GM18507 (cell line): ENCODE measurements at places on chromosomes 12 and 14.

DNA sequence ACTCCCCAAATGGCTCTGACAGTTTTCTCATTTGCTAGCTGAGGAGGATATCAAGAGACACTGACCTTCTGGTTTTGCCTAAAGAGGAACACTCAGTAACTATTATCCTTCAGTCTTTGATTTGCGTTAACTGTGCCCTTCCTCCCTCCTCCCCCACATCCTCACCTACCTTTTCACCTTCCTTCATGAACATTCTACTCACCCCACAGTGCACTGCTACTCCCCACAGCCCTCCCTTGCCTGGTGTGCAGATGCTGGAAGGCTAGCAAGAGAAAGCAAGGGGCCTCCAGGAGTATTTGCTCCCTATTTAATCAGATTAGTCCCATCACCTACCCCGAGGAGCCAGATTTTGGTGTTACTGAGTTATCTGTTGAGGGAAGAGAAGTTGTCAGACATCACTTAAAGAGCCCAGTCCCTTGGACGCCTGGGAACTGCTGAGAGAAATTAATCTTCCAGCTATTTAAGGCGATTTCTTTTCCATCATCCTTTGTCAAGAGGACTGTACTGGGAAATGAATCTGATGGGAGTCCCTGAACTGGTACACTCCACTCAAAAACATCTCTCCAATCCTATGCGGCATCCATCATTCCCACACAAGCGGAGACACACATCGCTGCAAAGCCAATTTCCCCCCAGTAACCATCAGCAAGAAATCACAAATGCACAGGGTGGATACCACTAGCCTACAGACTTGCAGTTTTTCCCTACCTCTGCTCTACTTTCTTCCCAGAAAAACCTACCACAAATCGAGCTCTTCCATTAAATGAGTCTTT is 11.5 kb downstream of the PSMB5 start:
- DNase-seq: no peak

DNA sequence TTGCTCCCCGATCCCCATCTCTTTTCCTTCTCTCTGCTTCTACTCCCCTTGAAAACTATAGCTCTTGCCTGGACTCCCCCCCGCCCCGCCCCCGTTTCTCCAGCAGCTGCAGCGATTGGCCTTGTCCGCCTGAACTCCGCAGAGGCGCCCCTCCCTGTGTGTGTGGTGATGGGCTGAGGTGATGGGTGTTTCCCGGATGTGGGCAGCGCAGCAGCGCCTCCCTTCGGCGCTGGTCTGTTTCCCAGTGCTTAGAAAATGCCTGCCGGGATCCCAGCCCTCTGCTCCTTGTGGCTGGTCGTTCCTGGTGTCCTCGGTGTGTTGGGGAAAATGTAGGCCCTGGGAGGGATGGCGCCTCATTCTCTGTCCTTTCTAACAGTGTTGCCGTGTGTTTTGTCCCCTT is 43.3 kb downstream of the GALNT8 start:
- no peak for DNase-seq

- DNase-seq: no peak
Observed at GRCh38 chr12:57766464-57767304, at the start of gene CYP27B1. TSS of gene CYP27B1 (minus strand) at chr12:57767078. CDS start at chr12:57767041, 37 bp downstream.

GRCh38 chr12:43349863-43350262 is 202.1 kb downstream of the ADAMTS20 start:
- no peak for DNase-seq

GRCh38 chr12:28893365-28893764 is 255.7 kb upstream of the FAR2 start:
- no peak for DNase-seq

GRCh38 chr12:10739157-10740118 is 16.3 kb upstream of the YBX3 start:
- no peak for DNase-seq

GRCh38 chr14:95507174-95507573 is 9.3 kb downstream of the SYNE3 start:
- DNase-seq: no peak

- peak; percentile 45 for DNase-seq
Observed at GRCh38 chr14:21557084-21557901, 22.6 kb downstream of the OR10G3 start.

- DNase-seq: no peak
Observed at GRCh38 chr14:89289477-89289876, 127.6 kb downstream of the FOXN3 start.

DNA sequence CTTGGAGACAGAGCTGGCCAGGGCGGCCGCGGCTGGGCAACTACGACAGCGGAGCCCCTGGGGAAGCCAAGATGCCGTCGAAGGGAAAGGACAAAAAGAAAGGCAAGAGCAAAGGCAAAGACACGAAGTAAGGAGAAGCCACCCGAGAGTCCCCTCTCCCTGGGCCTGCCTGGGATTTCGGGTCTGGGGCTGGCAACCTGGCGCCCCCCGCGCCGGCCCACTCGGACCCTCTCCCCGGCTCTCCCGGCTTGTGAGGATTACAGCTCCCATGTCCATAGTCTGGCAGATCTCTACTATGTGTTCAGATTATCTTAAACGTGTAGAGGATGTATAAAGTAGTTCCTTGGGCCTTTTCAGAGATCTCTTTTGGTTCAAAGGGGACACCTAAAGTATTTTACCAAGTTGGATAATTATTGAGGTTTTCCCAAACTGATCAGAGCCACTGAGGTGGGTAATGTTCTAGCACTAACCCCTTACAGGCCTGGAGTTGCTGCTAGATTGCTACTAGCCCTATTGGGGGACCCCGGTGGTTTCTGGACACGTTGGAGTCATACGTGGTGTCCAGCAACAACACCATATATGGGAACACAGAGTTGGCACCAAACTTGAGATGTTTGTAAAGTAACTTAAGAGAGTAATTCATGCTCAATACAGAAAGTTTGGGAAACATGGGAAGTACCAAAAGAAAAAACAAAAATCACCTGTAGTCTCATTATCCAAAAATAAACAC is 424 bp downstream of the BBOF1 start:
- no peak for DNase-seq

DNA sequence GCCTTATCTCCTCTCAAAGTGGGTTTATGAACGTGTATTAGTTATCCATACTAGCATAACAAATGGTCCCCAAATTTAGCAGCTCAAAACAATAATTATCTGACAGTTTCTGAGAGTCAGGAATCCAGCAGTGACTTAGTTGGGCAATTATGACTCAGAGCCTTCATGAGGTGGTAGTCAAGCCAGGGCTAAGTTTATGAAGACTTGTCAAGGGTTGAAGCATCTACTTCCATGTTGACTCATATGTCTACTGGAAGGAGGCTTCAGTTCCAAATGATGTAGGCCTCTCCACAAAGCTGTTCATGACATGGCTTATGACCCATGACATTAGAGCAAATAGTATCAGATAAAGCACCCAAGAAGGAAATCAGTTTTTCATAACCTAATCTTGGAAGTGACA is 73.2 kb downstream of the IPO8 start:
- no peak for DNase-seq

DNA sequence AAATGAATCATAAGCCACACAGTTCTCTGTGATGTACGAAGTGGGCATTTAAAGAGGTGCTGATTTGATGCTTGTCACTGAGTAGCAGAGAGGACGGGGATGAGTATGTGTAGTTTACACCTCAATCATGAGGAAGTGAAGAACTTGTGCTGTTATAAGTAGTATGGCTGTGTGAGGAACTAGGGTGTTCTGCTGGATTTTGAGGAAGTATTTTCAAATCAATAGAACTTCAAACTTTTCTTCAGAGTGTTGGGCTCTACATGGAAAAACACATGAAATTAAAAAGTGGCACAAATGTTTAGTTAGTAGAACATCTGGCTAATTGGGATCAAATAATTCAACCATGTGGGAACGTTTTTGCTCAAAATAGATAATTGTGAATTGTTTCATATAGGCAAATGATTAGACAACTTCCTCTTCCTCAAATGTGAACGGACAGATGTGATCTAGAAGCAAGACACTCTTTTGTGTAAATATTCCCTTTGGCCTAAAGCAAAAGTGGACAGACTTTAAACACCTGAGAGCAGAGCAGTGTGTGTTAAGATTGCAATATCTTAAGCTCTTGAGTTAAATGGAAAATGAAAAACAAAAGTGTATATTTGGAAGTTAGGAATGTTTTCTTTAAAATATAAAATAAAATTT is 168.5 kb downstream of the NAV3 start:
- no peak for DNase-seq

DNA sequence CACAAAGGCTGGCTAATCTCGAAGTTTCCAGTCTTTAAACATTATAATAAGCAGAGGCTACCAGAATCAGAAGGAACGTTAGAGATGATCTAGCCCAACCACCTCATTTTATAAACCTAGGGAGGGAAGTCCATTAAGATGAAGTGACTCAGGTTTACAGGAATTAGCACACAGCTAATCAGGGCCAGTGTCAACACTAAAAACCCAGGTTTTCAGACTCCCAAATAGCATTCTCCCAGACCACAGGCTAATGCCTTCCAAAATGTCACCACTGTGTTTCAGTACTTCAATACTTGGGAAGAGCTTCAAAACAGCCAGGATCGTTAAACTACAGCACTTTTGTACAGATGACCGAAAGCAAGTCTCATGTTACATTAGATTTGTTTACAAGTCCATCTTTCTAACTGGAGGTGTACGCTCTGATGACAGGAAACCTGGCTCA is 89.2 kb downstream of the FOXN3 start:
- DNase-seq: no peak

- DNase-seq: no peak
Observed at GRCh38 chr14:103341250-103342129, 7.5 kb downstream of the EIF5 start.

DNA sequence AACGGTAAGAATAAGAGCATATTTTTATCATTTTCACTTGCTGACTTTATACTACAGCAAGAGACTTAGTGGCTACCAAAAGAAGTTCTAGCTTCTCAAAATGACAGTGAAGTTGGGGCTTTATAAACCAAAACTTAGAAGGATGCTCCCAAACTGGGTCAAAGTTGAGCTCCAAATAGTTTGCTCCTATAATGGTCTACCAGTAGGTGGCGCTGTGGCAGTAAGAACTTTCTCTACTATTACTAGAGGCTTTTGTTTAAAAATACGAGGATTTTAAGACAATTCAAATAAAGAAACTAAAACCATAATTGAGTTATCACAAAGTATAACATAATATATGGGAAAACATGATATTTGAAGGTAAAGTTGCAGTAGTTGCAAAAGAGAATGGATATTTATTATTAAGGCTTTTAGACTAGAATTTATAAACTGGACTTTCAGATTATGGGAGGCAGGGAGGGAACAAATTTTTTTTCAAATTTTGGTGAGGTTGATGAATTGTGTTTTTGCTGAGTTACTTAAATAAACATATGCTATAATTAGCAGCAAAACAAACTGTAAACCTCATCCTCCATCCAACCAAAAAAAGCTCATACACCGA is 75.0 kb downstream of the TGFB3 start:
- peak; percentile 28 for DNase-seq

DNA sequence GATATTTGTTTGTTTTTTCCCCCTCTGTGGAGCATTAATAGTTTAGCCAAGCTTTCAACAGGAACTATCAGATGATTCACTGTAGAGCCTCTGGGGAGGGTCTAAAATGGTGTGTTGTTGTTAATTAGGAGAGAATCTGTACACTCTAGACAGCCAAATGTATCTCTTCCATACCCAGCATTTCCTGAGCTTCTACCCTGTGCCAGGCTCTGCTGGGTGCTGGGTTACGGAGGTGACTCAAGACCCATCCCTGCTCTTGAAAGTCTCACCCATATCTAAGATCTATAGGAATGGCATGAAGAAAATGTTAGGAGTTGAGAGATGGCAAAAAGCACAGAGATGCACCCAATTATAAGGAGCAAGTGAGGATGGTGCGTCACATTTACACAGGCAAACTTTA is 245.8 kb downstream of the C12orf75 start:
- DNase-seq: no peak

DNA sequence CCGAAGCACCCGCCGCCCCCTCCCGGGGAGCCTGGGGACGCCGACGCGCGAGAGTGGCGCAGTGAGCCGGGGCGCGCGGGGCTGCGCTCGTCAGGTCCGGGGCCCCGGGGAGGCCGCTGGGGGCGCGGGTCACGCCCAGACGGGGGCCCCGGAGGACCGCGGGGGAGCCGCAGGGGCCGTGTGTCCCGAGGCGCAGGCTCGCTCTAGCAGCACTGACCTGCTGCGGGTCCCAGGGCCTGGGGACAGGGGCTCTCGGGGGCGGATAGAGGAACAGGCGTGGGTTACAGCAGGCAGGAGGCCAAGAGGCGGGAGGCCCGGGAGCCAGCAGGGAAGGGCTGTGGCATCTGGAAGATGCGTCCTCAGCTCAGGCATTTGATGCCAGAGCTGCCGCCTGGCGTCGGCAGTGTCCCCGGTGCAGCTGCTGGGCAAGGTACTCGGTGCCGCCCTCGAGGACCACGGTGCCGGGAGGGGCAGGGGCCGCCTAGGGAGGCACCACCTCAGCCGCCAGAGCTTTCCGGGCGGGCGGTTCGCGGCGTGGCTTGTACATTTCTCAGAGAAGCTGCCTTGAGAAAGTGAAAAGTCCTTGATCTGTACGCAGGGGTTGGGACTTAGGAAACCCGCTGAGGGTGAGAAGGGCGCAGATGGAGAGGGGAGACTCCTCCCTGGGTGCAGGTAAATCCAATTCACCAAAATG is 1.2 kb downstream of the WNT5B start:
- no peak for DNase-seq

GRCh38 chr12:800401-800800 is 48.0 kb downstream of the WNK1 start:
- no peak for DNase-seq

DNA sequence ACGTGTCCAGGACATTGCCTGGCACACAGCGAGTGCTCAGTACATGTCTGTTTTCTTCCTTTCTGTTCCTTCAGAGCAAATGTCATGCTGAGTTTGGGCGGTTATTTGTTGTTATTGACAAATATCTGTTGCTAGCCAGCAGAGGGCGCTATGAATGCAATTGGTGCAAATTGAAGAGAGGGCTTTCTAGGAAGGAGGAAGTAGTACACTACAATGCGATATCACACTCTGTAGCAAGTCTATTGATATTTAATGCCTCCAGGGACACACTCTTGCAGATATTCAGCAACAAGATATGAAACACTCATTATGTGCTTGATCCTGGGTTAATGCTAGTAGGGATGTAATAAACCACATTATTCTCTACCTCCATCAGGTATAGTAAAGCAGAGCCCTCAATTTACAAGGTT is 267.3 kb upstream of the SRRM4 start:
- DNase-seq: peak; percentile 18

GRCh38 chr14:89600029-89600428 is 183.0 kb upstream of the FOXN3 start:
- DNase-seq: no peak

DNA sequence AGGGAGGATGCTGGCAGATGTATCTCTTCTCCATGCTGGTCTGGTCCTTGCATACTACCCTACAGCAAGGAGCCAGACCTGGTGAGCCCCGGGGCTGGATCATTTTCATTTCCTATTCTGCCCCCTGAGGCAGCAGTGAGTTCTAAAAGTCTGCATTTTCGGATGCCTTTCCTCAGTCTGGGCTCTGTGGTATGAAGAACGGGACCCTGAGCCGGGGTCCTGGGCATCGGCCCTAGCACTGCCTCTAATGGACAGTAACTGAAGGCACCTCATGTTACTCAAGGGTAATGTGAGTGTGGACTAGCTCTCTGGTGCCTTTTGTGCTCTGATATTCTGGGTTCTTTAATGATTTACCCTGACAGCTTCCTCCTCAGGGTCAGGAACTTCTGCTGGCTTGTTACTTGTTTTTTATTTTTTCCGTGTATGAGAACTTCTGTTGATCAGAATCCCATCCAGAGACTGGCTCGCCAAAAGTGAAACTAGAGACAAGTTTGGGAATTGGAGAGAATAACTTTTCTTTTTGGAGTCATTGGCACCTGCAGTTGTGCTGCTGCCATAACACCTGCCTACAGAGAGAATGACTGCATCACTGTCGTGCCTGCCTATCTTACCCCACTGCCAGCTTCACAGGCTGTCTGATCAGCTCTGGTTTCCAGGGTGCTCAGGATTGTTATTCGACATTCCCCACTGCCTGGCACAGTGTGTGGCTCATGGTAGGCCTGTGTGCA is 62.3 kb downstream of the SUSD6 start:
- no peak for DNase-seq
